Activated CD8-positive, alpha-beta memory T cell treated with anti-CD3 and anti-CD28 coated beads for 1 hour (primary cell): ENCODE measurements at places on chromosomes 3 and 15.

DNA sequence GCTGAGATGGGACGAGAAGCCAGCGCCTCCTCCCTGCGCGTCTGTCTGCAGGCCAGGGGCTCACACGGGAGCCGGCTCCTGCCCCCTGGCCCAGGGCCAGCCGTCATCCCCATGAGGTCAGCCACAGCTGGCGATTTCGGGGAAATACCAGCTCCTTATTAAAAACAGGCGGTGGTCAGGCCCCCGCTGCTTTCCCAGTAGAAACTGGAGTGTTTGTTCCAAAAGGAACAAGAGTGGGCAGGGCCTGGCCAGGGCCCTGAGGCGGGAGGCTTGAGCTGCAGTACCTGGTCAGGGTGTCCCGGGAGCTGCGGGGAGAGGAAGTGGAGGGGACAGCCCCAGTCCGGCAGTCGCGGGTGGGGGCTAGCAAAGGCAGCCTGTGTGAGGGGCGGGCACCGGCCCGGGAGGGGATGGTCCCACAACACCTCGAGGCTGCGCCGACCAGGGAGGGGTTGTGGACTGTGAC lies 17.8 kb downstream of the MYL3 start:
- DNase-seq: no peak

GRCh38 chr15:29631076-29632070 lies 190.9 kb downstream of the TJP1 start:
- DNase-seq: no peak

DNA sequence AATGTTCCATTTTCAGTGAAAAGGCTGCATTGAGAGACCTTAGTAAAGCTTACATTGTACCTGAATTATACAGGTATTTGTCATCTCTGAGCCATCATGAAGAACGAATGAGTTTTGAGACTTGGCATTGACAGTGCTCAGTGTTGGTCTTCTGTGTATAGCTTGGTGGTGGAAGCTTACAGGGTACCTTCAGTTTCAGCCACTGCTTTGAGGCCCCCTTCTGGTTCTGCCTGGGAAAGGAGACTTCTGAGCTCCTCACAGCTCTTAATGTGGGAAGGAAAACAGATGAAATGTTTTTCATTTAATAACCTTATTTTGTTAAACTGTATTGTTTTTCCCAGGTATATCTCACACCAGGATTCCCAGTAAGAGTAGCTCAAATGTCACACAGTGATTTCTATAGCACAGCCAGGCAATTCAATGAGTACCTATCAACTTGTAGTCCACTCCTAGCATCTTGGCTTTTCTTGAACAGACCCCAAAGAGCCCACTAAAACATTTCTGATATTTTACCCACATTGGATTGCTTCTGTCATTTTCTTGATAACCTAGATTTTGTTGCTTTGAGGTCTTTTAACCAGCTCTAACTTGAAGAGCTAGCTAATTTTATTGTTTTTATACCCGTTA lies 5.6 kb downstream of the SERPINI1 start:
- DNase-seq: no peak

DNA sequence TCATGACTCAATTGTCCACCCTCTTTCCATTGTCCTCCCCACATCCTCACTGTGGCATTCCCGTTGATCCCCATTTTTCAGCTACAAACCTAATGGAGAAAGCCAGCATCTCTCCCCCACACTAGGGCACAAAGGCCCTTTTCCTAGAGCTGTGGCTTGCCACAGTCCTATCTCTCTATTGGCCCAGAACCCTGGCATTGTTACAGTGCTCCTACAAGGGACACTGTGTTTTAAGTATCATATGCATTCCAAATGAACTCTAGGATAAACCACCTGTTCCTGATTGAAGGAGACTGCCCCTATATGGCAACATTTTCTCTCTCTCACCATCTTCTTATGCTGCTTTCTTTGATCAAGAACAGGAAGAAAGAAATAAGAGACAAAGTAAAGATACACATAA lies 69.4 kb upstream of the SKOR1 start:
- DNase-seq: no peak
